Upper lobe of right lung (tissue), 1 donor: ENCODE measurements at places on chromosomes 4 and X. TPM values are rescaled to one million over a fixed set of nuclear protein-coding genes. Genes with fewer than 3 reads are reported as not detected.

DCLK2 gene
- total RNA-seq = 4.9 TPM

- H3K4me1 ChIP-seq = peaks cover 44% of the 10 kb centered on the region
- no peak for DNase-seq
- no peaks in the 10 kb centered on the region for H3K27me3 ChIP-seq
- H3K4me3 ChIP-seq = no peak overlapping the region
- no peaks in the 10 kb centered on the region for H3K36me3 ChIP-seq
Measured at GRCh38 chr4:76706581-76706980, 191.4 kb downstream of the SOWAHB start.

CAPN6 gene
- total RNA-seq = 0.43 TPM

DNA sequence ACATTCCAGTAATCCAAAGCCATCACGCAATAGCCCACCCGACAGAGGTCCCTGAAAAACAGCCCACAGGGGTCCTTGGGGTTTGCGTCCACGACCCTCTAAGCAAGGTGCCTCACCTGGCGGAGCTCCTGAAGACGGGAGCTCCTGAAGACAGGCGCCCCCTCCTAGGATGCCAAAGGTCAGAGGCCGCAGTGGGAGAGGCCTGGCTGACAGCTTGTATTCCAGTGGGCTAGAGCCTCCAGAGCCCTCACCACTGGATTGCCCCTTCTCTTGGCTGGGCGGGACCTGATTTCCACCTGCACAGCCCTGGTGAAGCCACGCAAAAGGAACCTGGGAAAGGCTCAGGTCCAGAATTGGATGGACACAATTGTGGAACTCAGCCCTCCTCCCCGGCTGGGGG lies 29.7 kb upstream of the WFS1 start:
- H3K36me3 ChIP-seq = no peaks in the 10 kb centered on the region
- no peak overlapping the region for H3K27ac ChIP-seq
- no peak overlapping the region for H3K4me3 ChIP-seq
- peak; percentile 46 for DNase-seq

NPY2R gene
- total RNA-seq = not detected
